ENCODE measurements at places on chromosomes 1 and 21.

DNA sequence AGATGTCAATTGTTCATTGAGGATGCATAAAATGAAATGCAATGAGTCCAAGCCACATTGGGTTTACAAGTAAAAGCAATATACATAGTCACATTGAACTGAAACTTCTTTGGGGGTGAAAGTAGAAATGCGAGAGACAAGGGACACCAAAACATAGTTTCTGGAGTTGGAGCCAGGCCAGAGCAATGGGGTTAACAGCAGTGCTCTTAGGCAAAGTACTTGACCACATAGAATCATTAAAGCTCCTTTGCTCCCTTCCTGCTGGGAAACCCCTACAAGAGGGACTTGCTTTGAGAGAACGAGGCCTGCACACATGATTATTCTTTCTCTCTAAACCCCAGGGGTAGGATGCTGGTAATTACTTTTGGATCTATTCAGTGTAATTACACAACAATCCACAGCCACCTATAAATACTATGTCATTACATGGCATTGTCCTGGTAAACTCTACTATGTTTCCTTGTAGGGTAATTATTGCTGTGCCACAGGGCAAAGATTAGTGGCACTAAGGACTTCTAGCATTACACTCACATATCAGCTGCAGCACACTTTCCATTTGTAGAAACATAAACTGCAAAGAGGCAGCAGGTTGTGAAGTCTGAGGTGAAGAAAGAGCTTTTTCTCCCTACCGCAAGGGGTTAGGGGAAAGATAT lies 421.6 kb upstream of the PBX1 start:
- no peak for DNase-seq

- no peak for DNase-seq
Observed at GRCh38 chr1:3948344-3948743, 48.3 kb upstream of the C1orf174 start.

GRCh38 chr1:17523321-17524041 lies 16.0 kb upstream of the ARHGEF10L start:
- DNase-seq: no peak

DNA sequence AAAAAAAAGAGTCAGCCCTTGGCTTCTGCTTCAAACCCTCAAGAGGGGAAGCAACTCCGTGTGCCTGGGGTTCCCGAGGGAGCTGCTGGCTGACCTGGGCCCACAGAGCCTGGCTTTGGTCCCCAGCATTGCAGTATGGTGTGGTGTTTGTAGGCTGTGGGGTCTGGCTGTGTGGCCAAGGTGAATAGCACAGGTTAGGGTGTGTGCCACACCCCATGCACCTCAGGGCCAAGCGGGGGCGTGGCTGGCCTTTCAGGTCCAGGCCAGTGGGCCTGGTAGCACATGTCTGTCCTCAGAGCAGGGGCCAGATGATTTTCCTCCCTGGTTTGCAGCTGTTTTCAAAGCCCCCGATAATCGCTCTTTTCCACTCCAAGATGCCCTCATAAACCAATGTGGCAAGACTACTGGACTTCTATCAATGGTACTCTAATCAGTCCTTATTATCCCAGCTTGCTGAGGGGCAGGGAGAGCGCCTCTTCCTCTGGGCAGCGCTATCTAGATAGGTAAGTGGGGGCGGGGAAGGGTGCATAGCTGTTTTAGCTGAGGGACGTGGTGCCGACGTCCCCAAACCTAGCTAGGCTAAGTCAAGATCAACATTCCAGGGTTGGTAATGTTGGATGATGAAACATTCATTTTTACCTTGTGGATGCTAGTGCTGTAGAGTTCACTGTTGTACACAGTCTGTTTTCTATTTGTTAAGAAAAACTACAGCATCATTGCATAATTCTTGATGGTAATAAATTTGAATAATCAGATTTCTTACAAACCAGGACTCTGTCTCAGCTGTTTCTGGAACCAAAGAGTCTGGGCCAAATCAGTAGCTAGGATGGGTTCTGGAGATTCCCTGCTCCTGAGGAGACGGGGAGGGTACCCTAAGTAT lies 26.8 kb upstream of the KDM4A start:
- DNase-seq: no peak

DNA sequence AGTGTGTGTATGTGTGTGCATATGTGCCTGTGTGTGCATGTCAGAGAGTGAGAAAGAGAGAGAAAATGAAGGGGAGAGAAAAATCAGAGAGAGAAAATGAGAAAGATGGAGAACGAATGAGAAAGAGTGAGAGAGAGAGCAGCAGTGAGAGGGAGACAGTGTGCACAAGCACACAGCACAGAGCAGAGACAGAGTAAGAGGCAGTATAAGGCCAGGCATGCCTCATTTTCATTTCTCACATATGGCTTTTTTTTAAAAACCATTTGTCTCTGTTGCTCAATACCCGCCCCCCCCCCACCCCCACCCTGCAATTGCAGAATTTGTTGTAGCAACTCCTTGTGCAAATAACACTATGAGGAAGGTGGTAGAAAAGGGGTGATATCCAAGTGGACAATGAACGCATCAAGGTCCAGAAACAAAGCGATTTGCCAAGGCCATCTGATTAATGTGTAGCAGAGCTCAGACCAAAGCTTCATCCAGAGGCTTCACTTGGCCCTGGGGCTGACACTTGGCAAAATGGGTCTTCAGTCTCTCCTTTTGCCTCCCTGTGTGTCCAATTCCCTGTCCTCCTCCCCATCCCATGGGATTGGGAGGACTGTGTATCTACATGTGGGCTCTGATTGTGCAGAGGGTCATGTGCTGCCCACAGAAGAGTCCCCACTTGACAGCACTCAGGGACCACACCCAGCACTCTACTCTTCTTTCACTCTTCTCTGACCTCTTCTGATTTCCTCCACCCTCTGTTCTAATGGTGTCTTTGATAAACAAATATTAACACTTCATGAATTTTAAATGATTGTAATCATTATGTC lies 38.9 kb upstream of the HSD3B1 start:
- no peak for DNase-seq

- DNase-seq: no peak
Observed at GRCh38 chr1:20322825-20323612, 32.3 kb downstream of the VWA5B1 start.

GRCh38 chr1:93619507-93620171 lies 62.0 kb downstream of the BCAR3 start:
- DNase-seq: no peak

GRCh38 chr21:44838039-44838895 lies 20.4 kb upstream of the SUMO3 start:
- DNase-seq: no peak

DNA sequence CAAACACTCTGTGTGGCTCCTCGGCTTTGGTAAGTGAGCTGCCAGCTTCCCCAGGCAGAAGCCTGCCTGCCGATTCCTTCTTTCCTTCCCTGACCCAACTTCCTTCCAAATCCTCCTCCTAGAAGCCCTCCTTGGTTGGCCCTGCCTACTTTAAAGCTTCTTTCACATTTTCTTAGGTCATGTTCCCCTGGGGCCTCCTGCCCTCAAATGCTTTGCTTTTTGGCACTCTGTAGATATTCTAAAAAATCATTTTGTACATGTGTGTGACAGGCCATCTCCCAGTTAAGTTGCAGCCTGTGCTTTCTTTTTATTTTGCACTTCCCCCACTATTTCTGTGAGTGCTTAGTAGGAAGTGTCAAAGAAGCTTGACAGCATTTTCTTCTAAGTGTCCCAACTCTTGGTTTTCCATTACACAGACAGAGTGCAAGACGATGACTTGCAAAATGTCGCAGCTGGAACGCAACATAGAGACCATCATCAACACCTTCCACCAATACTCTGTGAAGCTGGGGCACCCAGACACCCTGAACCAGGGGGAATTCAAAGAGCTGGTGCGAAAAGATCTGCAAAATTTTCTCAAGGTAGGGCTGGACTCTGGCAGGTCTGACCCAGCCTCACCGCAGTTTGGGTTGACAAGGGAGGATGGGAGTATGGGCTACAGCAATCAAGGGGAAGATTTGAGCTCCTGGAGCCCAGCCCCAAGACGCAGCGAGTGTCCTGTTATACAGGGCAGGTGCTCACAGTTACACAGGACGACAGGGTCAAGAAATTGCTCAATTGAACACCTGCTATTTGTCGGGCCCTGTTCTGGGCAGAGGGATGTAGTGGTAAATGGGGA lies at the start of gene S100A9:
Gene S100A9 (plus strand): TSS at position 2 of the 838 bp plus-strand sequence. CDS start 430 bp downstream, at position 432.
- no peak for DNase-seq

DNA sequence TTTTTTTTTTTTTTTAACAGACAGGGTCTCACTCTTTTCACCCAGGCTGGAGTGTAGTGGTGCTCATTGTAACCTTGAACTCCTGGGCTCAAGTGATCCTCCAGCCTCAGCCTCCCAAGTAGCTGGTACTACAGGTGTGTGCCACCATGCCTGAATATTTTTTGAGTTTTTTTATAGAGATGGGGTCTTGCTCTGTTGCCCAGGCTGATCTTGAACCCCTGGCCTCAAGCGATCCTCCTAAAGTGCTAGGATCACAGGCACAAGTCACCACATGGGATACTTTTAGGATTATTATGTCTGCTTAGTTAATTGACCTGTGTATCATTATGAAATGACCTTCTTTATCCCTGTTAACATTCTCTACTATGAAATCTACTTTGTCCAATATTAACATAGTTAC lies 38.0 kb downstream of the RASSF5 start:
- DNase-seq: no peak

DNA sequence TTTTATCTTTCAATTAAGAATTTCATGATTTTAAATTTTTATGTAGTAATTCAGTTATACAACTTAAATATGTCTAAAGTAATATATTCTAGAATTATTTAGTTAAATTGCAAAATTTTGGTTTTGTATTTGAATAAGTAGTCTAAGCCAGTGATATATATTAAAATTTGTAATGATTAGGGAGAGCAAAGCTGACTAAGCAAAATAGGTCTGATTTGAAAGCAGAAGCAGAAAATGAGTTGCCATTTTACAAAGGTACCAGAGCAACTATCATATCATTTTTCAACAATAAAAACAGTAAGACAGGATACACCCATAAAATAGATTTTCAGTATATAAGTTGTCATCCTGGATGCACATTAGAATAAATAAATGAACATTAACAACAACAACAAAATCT lies 177.9 kb downstream of the COP1 start:
- DNase-seq: no peak

- no peak for DNase-seq
Observed at GRCh38 chr1:62725255-62725654, 37.1 kb upstream of the DOCK7 start.

DNA sequence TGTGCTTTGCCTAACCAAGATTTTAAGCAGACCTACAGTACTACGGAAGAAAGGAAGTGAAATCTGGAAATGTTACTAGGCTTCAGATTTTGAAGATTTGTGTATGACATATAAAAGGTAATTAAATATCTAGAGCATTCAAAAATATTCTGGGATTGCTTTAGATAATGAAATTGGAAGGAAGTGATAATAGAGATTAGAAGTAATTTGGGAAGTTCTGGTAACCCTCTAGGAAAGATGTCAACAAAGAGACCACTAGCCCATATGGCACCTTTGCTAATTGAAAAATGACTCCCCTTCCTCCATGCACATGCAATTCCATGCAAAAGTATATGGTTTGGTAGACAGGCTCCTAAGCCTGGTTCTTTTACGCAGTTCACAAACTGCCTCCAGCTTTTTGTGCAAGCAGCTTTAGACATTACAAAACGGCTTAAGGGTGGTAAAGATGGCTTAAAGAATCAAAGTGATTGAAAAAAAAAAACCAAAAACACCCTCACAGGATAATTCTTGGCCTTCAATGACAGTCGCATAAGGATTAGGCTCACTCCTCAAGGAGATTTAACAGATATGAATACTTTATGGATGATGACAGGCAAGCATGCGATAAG lies 81.8 kb downstream of the LRRC7 start:
- no peak for DNase-seq

- no peak for DNase-seq
Observed at GRCh38 chr1:204921855-204922516, 51.3 kb downstream of the NFASC start.

GRCh38 chr1:40930174-40930964 lies 49.1 kb upstream of the CTPS1 start:
- DNase-seq: no peak

GRCh38 chr1:10121688-10122087 lies 88.7 kb upstream of the KIF1B start:
- DNase-seq: no peak

GRCh38 chr1:229514578-229515275 lies 6.6 kb upstream of the NUP133 start:
- DNase-seq: peak; percentile 54

GRCh38 chr1:52552236-52552504 lies 722 bp downstream of the TUT4 start:
- DNase-seq: peak; percentile 33

GRCh38 chr1:84133479-84133878 lies 10.6 kb upstream of the PRKACB start:
- no peak for DNase-seq

DNA sequence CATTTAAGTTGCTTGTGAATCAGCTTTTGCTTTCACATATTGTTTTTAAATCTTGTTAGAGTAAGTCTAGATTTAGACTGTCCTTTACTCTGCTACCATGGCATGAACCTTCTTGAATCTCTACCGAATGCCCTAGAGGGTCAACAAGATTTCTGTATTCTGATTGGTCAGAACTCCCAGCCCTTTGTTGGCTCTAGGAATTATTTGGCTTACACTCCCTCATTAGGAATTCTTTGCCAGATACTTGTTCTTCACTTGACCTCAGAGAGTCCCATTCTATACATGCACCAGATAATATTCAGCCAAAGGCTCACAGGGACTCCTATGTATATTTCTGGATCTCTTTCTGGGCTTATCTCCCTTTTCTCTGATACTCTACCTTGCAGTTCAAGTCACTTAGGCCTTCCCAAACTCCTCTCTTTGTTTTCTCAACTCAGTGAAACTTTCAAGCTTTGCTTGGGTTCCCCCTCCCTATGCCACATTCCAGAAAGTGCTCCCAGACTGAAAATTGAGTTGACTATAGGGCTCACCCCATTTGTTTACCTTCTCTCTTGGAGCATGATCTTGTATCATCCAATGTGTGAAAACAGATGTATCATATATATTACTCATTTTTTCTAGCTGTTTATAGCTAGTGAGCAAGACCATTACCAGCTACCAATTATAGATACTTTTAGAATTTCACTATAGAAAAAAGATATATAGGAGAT lies 405.0 kb downstream of the PLPP3 start:
- no peak for DNase-seq

GRCh38 chr1:186985889-186986491 lies 157.2 kb downstream of the PLA2G4A start:
- DNase-seq: peak; percentile 38

GRCh38 chr1:202692959-202693555 lies 17.2 kb downstream of the SYT2 start:
- peak; percentile 76 for DNase-seq

GRCh38 chr1:20458717-20459116 lies 27.3 kb downstream of the CAMK2N1 start:
- no peak for DNase-seq

GRCh38 chr1:244393604-244394176 lies 58.0 kb downstream of the ADSS2 start:
- no peak for DNase-seq

Data from GM10248 (cell line).